ENCODE measurements at places on chromosomes 6 and 20.
A peak's percentile ranks its signal among the peaks of the same experiment; 100 is the strongest.

DNA sequence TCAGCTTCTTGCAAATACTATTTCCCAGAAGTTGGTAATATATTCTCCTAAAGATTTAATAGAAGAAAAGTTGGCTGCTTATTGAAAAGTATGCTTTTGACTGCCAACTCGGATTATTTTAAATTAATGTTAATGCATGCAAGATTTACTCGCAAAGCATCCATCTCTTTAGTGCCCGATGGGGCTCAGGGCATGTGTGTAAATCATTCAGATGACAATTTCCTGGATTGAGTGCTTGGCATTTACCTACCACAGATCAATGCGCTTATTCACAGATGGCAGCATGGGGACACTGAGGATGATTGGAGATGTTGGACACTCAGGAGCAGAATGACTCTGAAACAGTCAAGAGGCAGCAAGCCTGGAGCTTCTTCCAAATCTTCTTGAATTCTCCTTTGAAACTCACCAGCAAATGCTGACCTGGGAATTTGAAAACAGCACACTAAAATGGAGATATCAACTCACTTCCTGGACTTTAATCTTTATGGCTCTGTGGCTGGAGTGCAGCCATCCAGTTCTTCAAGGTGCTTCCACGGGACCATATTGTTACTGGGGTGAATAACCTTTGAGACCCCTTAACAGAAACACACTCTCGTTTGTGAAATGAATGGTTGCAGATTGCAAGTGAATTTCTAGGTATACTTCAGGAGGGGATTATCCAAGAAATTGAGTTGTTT, 34.1 kb upstream of the TIAM2 start:
- DNase-seq = no peak

DNA sequence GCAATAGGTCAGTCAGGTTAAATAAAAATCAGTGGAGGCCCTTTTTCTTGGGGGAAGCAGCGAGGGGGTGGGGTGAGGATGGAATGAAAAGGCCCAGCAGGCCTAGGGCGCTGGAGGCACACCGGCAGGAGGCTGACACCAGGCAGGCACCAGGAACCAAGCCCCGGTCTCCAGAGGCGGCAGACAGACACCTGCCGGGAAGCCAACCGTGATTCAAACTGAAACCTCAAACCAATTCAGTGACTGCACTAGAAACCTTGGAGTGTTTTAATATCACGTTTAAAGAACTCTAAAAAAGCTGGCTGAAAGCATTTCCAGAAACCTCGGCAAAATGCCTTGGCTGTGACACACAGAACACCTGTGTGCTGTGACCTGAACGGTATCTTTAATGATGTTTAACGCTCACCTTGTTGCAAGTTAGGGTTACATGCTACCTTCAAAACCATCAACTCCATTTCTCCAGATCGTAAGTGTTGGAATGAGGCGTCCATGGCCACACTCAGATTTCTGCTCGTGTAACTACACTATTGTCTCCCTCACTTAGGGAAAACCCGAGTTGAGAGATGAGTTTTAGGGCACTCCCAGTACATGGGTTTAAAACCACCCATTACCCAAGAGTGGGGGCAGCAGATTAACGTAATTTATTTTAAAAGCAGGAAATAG, 27.2 kb downstream of the DIDO1 start:
- DNase-seq = no peak

GRCh38 chr6:139742671-139743070, 368.2 kb upstream of the CITED2 start:
- DNase-seq = no peak

GRCh38 chr6:51203504-51203903, 384.8 kb downstream of the TFAP2B start:
- no peak for DNase-seq

GRCh38 chr6:41878246-41878645, 16.9 kb downstream of the USP49 start:
- no peak for DNase-seq

DNA sequence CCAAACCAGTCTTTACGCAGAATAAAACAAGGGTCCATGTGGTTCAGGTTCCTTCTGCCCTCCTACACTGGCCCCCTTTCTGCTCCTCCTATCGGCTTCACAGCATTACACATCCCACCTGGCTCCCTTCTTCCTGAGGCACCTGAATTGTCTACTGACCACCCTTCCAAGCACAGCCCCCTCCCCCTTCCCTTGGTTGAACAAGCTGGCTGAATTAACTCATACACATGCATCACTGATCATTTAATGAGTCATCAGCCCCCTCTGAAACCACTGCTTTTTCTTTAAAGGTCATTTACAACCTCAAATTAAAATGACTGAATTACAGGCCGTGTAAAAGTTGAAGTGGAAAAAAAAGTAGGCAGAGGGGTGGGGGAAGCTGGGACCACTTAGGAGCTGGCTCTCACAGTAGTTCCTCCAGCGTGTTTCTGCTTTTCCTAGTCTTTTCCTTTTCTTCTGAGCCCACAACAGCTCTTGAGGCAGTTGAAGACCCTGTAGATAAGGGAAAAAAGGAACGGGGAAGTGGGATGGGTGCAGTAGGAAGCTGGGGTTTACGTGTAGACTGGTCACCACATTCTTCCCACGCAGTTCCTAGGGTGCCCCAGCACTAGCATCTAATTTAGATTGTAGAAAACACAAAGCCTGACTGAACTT, 67.6 kb downstream of the FYN start:
- peak; percentile 58 for DNase-seq

- DNase-seq = no peak
These were observed 214.4 kb downstream of the ALDH8A1 start for GRCh38 chr6:134735461-134735860.

GRCh38 chr6:30767158-30767943, 23.0 kb upstream of the IER3 start:
- no peak for DNase-seq

DNA sequence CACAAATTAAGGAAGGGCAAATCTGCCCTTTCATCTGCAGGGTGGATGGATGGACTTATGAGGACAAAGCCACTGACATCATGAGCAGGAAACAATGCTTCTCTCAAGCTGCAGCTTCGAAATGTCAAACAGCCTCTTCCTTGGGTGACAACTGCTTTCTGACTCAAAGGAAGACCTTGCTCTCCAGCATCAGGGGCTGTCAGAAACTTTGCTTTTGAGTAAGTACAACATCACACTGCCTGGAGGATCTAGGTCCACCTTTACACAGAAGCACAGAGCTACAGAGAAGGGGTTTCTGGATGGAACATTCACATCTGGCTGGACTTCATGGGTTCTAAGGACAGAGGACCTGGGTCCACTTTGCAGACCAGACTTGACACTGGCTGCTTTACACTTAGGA, 5.9 kb downstream of the CST1 start:
- DNase-seq = no peak

DNA sequence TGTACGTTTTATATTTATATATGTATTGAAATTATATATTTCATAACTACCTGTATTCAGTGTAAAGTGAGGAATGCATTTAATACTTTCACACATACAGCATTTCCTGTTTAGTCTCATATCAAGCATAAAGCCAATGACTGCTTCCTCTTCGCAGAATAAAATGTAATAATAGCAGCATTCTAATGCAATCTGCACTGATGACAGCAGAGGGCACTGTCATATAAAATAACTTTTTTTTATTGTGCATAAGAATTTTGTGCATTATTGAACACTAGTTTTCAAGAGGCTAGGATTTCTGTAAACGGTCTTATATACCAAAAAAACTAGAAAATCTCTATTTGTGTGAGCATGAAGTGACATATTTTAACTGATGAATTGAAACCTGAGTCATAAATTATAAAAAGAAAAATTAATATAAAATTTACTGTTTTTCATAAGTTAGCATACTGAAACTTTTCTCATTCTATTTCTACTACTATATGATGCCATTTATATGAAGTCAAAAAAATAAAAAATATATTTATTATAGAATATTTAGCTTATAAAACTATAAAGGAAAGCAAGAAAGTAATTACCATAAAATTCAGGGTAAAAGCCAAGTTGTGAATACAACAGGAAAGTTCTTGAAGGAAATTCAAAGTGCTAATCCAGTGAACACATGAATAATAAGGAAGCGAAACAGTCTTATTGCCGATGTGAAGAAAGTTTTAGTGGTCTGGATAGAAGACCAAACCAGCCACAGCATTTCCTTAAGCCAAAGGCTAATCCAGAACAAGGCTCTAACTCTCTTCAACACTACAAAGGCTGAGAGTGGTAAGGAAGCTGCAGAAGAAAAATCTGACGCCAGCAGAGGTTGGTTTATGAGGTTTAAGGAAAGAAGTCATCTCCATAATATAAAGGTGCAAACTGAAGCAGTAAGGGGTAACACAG, 36.3 kb downstream of the RNF146 start:
- DNase-seq = peak; percentile 65

DNA sequence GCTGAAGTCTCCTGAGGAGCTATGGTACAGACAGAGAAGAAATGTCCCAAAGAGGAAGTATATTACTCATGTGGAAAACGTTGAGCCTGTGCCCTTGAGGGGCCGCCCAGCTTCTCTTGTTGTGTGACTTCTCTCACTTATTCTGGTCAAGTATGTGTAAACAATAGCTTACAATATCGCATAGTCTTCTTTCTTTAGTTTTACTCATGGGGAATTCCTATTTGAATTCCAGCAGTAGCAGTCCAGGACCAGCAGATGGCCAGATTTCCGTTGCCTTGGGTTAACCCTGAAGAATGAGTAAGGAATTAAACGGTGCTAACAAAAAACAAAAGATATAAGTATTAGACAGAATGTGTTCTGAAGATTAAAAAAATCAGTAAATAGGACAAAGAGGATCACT, 522.0 kb upstream of the GJE1 start:
- no peak for DNase-seq

GRCh38 chr20:47872341-47872740, 87.1 kb upstream of the SULF2 start:
- DNase-seq = no peak

GRCh38 chr6:165183071-165183470, 126.3 kb downstream of the C6orf118 start:
- no peak for DNase-seq

- no peak for DNase-seq
These were observed 29.4 kb downstream of the BMP7 start for GRCh38 chr20:57236813-57237584.

DNA sequence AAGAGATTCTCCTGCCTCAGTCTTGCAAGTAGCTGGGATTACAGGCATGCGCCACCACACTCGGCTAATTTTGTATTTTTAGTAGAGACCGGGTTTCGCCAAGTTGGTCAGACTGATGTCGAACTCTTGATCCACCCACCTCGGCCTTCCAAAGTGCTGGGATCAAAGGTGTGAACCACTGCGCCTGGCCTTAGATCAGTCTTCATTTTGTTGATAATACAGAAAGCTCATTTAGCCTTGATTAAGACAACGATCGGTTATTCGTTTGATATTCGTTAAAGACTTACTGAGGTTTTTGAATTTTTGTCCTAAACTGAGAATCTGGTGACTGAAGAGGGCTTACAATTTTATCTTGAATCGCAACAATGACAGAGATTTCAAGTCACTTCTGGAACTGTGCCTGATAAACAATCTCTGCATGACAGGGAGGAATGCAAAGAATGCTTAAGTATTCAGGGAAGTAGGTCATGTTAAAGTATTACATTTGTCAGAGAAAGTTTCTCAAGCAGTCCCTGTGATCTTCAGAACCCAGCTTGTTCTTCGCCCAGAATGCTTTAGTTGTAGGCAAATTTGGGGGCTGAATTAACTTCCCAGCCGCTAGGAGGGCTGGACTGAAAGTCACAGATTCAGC, 14.8 kb downstream of the AKAP12 start:
- DNase-seq = peak; percentile 9

GRCh38 chr20:48139262-48140041, 354.2 kb upstream of the SULF2 start:
- DNase-seq = no peak

GRCh38 chr6:32371229-32371628, 474 bp downstream of the TSBP1 start:
- no peak for DNase-seq

DNA sequence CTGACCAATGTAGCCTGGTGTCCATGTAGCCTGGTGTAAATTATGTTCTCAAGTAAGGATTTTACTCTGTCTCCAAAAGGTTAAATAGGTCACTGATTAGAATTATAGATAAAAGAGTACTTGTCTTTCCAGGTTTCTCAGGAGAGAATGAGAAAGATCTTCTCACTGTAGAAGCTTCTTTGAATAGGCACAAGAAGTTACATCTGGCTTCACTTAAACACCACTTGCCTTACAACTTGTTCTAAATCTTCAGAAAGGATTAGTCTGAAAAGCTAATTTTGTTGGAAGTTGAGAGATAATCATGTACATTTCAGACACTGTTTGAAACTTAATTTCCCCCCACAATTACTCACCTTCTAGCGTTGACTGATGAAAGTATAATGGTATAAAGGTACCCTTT, 275.3 kb downstream of the FARS2 start:
- DNase-seq = no peak

GRCh38 chr6:30490026-30490876, 942 bp downstream of the HLA-E start:
- peak; percentile 73 for DNase-seq

- DNase-seq = no peak
These were observed 93.9 kb downstream of the PSMG4 start for GRCh38 chr6:3352678-3353077.
